A549 treated with ZK216348 at 1 μM for 4 hours (cell line): ENCODE measurements at places on chromosomes 12 and 14. TPM values are rescaled to one million over a fixed set of nuclear protein-coding genes. Genes with fewer than 3 reads are reported as not detected.

HHIPL1 gene
- 0.08 to 0.24 TPM (median 0.18 TPM) in 5 replicates for total RNA-seq

MMP19 gene
- total RNA-seq = 0.14 to 0.61 TPM (median 0.28 TPM) in 5 replicates

SLC16A7 gene
- total RNA-seq = 0.07 to 0.40 TPM (median 0.11 TPM) in 5 replicates

MIP gene
- total RNA-seq = not detected in 5 replicates

SPRYD4 gene
- 1.5 to 2.0 TPM (median 1.9 TPM) in 5 replicates for total RNA-seq

LRRC9 gene
- not detected in 5 replicates for total RNA-seq

APPL2 gene
- total RNA-seq = 17.8 to 38.3 TPM (median 20.0 TPM) in 5 replicates

LRRK2 gene
- 1.2 to 2.4 TPM (median 1.6 TPM) in 5 replicates for total RNA-seq

TMPRSS12 gene
- not detected in 5 replicates for total RNA-seq

KRT75 gene
- total RNA-seq = 0.12 to 0.20 TPM (median 0.16 TPM) in 4 of 5 replicates, not detected in the other

SLC35F4 gene
- not detected in 5 replicates for total RNA-seq

CDK17 gene
- 10.0 to 16.9 TPM (median 12.8 TPM) in 5 replicates for total RNA-seq

CMTM5 gene
- not detected in 5 replicates for total RNA-seq

SLC5A8 gene
- total RNA-seq = not detected in 5 replicates

GPR84 gene
- total RNA-seq = not detected in 5 replicates

ANGEL1 gene
- 6.7 to 9.6 TPM (median 9.4 TPM) in 5 replicates for total RNA-seq

SNRPF gene
- 99.7 to 230 TPM (median 117 TPM) in 5 replicates for total RNA-seq

ADAM20 gene
- not detected in 5 replicates for total RNA-seq

CD163 gene
- not detected in 5 replicates for total RNA-seq

TSFM gene
- 67.7 to 78.2 TPM (median 72.3 TPM) in 5 replicates for total RNA-seq

RAD52 gene
- 9.4 to 17.2 TPM (median 11.1 TPM) in 5 replicates for total RNA-seq

AMN1 gene
- 9.5 to 15.6 TPM (median 10.0 TPM) in 5 replicates for total RNA-seq

ANO4 gene
- 0.07 to 0.55 TPM (median 0.14 TPM) in 4 of 5 replicates, not detected in the other for total RNA-seq

KLRB1 gene
- not detected in 5 replicates for total RNA-seq

VWF gene
- 0.24 to 0.40 TPM (median 0.26 TPM) in 5 replicates for total RNA-seq

PIWIL1 gene
- not detected in 5 replicates for total RNA-seq

SIRT4 gene
- total RNA-seq = 0.66 to 1.6 TPM (median 0.98 TPM) in 5 replicates

PLEKHG7 gene
- not detected in 5 replicates for total RNA-seq

LHX5 gene
- total RNA-seq = not detected in 5 replicates
